ENCODE measurements at places on chromosomes 3 and 15.

DNA sequence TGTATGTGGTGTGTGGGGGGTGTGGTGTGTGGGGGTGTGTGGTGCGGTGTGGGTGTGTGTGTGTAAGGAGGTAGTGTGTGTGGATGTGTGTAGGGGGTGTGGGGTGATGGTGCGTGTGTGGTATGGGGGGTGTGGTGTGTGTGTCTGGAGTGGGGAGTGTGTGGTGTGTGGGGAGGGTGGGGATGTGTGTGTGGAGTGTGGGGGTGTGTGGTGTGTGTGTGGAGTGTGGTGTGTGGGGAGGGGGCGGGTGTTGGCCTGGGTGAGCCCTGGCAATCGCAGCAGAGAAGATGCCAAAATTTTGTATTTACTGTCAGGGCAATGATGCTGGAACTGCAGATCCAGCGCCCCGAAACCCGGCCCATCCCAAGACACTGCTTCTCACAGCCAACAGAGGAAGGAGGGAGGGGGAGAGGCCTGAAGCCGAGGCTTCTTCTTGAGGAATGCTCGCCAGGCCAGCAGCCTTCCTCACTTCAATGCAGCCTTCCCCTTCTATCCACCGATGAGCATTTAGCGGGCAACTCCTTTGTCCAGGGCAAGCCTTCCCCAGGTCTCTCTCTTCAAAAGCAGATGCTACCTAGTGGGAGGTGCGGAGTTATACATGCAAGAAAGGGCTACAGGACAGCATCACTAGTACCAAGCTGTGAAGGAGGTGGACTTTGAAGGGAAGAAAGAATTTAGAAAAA, 11.9 kb upstream of the SRP14 start:
- H3K27ac ChIP-seq, result no peak overlapping the region
- no peaks in the 10 kb centered on the region for H3K36me3 ChIP-seq
- peaks cover 19% of the 10 kb centered on the region for H3K4me1 ChIP-seq
- no peaks in the 10 kb centered on the region for H3K27me3 ChIP-seq
- DNase-seq, result no peak

- peak; percentile 43 for DNase-seq
- H3K36me3 ChIP-seq, result no peaks in the 10 kb centered on the region
- H3K27ac ChIP-seq, result no peak overlapping the region
Measured at GRCh38 chr15:100588638-100589242, 13.2 kb downstream of the LINS1 start.

GRCh38 chr3:194867270-194867983, 181.7 kb downstream of the FAM43A start:
- H3K4me1 ChIP-seq, result no peaks in the 10 kb centered on the region
- H3K4me3 ChIP-seq, result no peak overlapping the region
- peak; percentile 13 for DNase-seq
- H3K27me3 ChIP-seq, result no peaks in the 10 kb centered on the region

DNA sequence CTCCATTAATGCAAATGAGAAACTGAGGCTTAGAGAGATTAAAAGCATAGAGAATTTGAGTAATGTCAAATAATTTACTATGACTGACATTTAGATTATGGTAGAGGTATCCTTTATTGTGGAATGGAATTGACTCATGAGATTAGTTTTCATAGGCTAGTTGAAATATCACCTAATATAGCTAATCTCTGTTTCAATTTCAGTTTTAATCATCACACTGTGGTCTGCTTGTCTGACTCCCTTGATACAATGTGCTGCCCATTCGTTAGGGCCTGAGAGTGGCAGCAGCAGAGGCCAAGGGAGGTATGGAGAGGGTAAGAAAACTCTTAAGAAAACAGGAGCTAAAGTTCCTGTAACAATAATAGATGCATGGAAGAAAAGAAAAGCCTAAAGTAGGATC, 13.2 kb upstream of the ZBTB20 start:
- no peaks in the 10 kb centered on the region for H3K36me3 ChIP-seq
- no peak overlapping the region for H3K4me3 ChIP-seq
- no peak for DNase-seq
- H3K27me3 ChIP-seq, result no peaks in the 10 kb centered on the region
- H3K27ac ChIP-seq, result no peak overlapping the region
- peaks cover 13% of the 10 kb centered on the region for H3K4me1 ChIP-seq

GRCh38 chr15:38242055-38242454, 10.6 kb upstream of the SPRED1 start:
- no peak for DNase-seq
- H3K27me3 ChIP-seq, result no peaks in the 10 kb centered on the region
- no peaks in the 10 kb centered on the region for H3K36me3 ChIP-seq
- H3K4me1 ChIP-seq, result no peaks in the 10 kb centered on the region

DNA sequence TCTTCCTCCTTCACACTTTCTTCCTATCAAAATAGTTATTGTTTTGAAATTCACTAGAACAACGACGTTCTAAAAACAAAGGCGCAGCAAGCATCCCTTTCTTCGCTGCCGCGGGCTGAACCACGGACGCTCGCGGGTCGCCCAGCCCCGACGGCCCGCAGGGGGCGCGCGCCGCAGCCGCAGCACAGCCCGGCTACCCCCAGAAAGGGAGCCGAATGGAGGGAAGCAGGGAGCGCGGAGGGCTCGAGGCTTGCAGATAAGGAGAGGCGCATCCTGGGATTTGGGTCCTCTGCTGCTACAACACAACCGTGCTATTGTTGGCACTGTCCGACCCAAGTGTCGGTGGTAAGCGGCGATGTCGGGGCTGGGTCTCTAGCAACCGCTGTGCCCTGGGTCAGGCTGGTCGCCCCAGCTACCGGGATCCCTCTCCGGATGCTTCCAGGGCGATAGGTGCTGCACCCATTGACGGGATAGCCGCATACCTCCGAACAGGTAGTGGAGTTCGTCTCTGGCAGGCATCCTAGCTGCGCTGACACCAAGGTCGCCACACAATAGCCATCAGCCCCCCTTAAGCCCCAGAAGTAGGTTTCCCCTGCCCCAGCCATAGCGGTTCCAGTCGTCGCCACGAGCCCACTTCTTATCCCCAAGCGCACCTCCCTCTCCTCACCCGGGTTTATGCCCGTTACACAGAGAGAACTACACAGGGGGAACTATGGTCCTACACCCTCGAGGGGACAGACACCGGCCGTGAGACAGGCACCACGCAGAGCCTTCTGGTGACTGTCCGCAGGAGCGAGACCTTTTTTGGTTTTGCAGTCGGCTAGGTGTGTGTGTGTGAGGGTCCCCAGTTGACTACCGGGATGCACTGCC, 6.0 kb downstream of the ONECUT1 start:
- H3K27ac ChIP-seq, result no peak overlapping the region
- H3K36me3 ChIP-seq, result no peaks in the 10 kb centered on the region
- H3K4me3 ChIP-seq, result no peak overlapping the region

Measured in common myeloid progenitor, CD34-positive (primary cell).